ENCODE measurements at places on chromosomes 5 and 9. TPM values are rescaled to one million over a fixed set of nuclear protein-coding genes. Genes with fewer than 3 reads are reported as not detected.

Gene SMC5
- 20.3 TPM for total RNA-seq

Gene NR5A1
- not detected for total RNA-seq

Gene GPR21
- total RNA-seq: 0.38 TPM

Gene LCNL1
- 0.85 TPM for total RNA-seq

Gene ELAVL2
- total RNA-seq: not detected

Gene AFAP1L1
- 9.6 TPM for total RNA-seq

Gene TRIP13
- total RNA-seq: 73.8 TPM

Gene GPX3
- 18.6 TPM for total RNA-seq

Gene CCDC192
- not detected for total RNA-seq

Gene DNAH5
- total RNA-seq: 1.4 TPM

Gene FAXDC2
- total RNA-seq: 0.77 TPM

Gene FAM151B
- total RNA-seq: 3.8 TPM

Gene FAM221B
- not detected for total RNA-seq

Gene CENPP
- 2.0 TPM for total RNA-seq

Gene IFNA4
- not detected for total RNA-seq

Gene ROR2
- 0.38 TPM for total RNA-seq

Gene HEMGN
- not detected for total RNA-seq

Gene SAXO1
- under 0.01 TPM for total RNA-seq

Gene ZDHHC11
- 1.7 TPM for total RNA-seq

Gene SNX2
- 84.2 TPM for total RNA-seq

Gene PCDHAC2
- 0.19 TPM for total RNA-seq

Gene DIRAS2
- total RNA-seq: not detected

Gene KIF4B
- total RNA-seq: not detected

Gene PLAC8L1
- total RNA-seq: not detected

Gene NMUR2
- not detected for total RNA-seq

Gene NSMF
- 17.3 TPM for total RNA-seq

Gene SLC6A3
- total RNA-seq: not detected

Gene MAST4
- total RNA-seq: 4.4 TPM

Gene EPB41L4A
- total RNA-seq: 1.5 TPM

Gene ROPN1L
- 0.38 TPM for total RNA-seq

Gene ANGPTL2
- total RNA-seq: 5.9 TPM

Gene LIFR
- total RNA-seq: 34.1 TPM

Gene REXO4
- total RNA-seq: 27.8 TPM

Gene PHYHD1
- total RNA-seq: 5.9 TPM

Gene RLN2
- total RNA-seq: not detected

Gene SERF1B
- total RNA-seq: 10.7 TPM

Gene FOXD4L6
- not detected for total RNA-seq

Gene C5orf15
- total RNA-seq: 48.5 TPM
